Stimulated activated CD4-positive, alpha-beta T cell treated with anti-CD3 and anti-CD28 coated beads, Interleukin-15, amount 100 ng/mL, for 1 hour (primary cell): ENCODE measurements at places on chromosomes 7 and 10.

DNA sequence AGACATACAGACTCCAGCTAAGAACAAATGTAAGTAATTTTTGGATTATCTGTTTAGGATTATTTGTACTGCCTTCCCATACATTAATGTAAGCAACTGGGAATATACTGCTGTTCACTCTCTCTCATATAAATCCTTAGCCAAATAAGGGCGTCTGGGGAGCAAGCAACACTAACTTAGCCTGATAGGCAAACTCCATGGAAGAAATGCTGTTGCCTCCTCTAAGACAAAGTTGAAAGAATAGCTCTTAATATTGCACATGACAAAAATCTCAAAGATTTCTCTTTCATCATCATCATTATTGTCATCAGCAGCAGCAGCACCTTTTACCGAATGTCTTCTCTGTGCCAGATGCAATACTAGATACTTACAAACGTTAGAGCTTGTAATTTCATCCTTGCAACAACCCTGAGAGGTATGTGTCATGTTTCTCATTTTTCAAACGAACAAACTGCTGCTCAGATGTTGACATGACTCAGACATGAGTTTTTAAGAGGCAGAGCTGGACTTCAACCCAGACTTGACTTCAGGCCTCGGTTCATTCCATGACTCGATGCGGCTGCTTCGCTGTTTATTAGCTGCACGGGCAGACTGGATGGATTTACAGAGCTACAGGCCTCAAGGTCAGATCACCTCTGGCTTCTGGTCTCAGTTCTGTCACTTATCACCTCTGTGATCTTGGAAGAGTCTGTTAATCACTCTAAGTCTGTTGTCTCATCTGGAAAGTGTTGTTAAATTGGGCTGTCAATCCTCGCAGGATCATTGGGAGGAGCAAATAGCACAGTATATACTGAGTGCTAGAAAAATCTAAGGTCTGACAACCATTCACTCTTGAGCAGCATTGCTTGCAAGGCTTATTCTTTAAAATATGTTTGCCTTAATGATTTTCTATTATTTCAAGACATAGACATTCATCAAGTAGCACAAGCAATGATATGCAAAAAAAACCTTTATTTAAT, 126.3 kb upstream of the CELF2 start:
- DNase-seq, result no peak

GRCh38 chr10:119807960-119808697, 64.5 kb downstream of the MCMBP start:
- DNase-seq, result no peak

DNA sequence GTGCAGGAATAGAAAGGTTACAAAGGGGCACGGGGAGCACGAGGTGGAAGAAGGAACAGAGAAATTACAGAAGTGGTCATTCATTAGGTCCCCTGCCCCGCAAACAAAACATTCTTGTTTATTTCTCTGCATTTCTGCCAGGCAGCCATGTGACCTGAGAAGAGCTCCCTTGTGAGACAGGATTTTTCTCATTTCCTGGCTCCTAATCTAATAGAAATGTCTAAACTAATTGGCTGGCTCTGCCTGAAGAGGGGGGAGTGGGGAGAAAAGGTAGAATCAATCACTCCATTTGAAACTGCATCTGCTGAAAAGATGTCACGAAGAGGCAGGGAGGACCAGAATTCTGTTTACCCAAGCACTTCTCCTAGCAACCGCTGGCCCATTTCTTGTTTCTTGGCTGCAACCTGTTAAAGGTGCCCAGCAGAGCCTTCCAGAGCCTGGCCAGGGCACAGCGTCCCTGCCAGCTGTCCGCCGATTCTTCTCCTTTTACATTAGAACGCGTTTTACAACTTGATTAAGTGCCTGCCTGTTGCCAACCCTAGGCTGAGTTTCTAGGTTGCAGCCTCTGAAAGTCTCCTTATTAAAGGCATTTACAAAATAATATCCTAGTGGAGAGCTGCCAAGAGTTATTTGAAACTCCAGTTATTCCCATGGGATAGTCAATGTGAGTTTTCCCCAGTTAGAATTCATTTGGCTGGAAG, 1227.6 kb downstream of the TYW1 start:
- no peak for DNase-seq

- DNase-seq, result no peak
These were observed 90.4 kb downstream of the COBL start for GRCh38 chr7:51226063-51226755.

DNA sequence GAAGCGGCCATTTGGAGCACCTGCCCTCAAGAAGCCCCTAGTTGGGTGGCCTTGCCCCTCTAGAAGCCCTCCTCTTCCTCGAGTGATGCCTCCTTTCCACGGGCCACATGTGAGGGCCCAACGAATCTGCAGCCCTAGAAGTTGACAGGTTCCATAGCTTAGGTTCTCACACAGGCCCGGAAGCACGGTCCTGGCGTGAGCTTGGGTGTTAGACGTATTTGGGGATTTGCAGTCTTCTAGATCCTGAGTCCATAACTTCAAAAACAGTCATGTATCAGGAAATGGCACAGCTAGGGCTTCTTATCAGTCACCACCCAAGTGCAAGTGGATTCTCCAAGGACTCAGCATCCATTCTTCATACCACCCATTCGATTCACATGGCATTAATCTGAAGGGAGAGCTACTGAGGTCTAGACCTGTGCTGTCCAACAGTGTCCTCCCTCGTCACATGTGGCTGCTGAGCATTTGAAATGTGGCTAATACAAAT, 477 bp upstream of the FBXW4 start:
- no peak for DNase-seq

DNA sequence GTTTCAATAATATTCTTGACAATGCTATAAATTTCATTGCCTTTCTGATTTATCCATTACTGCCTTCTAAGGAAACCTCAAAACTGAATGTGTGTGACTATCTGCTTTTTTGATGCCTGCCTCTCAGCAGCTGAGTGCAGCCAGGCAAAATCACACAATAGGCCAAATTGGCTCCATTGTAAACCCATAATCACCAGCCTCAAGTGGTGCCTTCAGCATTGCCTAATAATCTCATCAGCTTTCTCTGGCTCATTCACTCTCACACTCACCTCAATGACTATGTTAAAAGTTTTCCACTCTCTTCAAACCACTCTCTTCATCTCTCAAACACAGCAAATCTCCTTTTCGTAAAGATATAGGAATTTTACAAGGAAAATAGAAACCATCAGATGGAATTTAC, 182.5 kb upstream of the COL1A2 start:
- no peak for DNase-seq

DNA sequence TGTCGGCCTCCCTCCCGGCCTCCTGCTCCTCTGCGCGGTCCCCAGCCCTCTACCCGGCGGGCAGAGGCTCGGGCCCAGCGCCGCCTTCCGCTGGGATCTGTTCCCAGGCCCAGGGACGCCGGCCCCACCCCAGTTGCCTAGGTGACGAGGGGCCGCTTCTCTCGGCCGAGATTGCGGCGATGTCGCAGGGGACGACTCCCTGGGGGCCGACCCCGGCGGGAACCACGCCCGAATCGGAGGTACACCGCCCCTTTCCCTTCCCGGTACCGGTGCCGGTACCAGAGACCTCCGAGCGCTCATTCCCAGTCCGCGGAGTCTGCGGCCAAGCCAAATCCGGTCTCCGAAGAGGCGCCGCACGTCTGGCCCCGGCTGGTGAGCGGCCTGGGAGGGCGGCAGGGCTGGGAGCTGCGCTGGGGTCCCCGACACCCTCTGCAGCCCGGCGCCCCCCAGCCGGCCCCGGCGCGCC, at the start of gene CABCOCO1:
CABCOCO1 (plus strand) TSS at position 136 of the 466 bp plus-strand sequence; CDS start at position 180, 44 bp downstream.
- no peak for DNase-seq

DNA sequence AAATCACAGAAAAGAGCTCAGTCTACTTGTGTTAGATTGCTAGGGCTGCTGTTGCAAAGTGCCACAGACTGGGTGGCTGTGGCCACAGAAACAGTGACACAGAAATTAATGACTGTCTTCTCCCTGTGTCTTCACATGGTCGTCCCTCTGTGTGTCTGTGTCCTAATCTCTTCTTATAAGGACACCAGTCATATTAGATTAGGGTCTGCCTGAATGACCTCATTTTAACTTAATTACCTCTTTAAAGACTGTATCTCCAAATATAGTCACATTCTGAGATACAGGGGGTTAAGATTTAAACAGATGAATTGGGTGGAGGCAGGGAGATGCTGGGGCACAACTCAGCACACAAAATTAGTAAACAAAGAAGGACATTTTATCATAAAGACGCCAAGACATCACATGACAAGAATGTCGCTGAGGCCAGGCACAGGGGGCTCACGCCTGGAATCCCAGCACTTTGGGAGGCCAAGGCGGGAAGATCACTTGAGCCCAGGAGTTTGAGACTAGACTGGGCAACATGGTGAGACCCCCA, 23.3 kb upstream of the PARD3 start:
- no peak for DNase-seq

DNA sequence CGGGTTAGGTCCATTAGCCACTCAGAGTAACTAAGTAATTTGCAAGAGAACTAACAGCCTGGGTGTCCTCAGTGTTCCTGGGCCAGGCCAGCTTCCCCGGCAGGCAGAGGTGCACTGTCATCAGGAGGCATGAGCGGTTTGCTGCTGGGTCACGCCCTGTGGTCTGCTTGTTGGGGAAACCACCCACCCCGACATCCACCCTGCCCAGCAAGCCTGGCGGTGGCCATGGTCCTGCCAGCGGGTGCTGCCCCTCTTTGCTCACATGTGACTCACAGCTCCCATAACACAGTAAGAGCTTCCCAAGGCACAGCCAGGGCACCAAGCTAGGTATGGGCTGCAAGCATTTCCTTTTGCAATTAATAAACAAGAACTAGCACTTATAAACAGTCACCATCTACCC, 75.9 kb downstream of the RGS10 start:
- no peak for DNase-seq

- DNase-seq, result no peak
These were observed 10.3 kb downstream of the PWWP2B start for GRCh38 chr10:132407243-132407746.

GRCh38 chr10:90959826-90960225, 38.9 kb upstream of the ANKRD1 start:
- no peak for DNase-seq

DNA sequence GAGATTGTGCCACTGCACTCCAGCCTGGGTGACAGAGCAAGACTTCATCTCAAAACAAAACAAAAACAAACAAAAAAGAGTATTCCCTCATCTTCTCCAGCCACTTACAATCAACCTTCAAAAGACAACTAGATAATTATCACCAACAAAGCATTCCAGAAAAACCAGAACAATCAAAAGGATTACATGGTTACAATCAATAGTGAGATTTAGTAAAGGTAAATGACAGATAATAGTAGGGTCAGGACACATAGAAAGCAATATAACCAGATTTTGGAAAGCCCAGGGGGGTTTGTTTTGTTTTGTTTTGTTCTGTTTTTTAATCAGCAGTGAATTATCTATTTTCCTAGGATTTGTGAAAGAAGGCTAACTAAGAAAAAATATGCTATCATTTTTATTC, 91.0 kb upstream of the PTN start:
- no peak for DNase-seq

- no peak for DNase-seq
These were observed 2.2 kb downstream of the ZDHHC4 start for GRCh38 chr7:6579446-6579845.

GRCh38 chr7:115267503-115267902, 345.6 kb downstream of the MDFIC start:
- DNase-seq, result no peak

- DNase-seq, result no peak
These were observed 237.0 kb downstream of the EXOC4 start for GRCh38 chr7:133489906-133490305.

GRCh38 chr10:102261196-102261595, 15.9 kb downstream of the GBF1 start:
- no peak for DNase-seq

DNA sequence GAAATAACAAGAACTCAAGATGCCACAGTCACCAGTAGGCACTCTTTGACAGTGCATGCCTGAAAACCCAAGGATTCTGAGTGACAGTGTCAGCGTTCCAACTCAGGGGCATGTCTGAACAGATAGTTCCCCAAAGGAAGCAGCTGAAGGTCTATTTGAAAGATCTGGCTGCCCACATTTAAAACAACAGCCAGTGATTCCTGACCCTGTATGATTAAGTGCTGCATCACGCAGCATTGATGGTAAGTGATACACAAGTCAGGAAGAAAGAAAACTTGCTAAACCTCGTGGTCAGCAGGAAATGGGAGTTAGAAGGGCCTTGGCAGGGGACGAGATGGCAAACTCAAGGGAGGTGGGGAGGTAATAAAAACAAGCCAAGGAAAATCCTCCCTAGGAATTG, 1013.1 kb downstream of the TYW1 start:
- DNase-seq, result no peak

DNA sequence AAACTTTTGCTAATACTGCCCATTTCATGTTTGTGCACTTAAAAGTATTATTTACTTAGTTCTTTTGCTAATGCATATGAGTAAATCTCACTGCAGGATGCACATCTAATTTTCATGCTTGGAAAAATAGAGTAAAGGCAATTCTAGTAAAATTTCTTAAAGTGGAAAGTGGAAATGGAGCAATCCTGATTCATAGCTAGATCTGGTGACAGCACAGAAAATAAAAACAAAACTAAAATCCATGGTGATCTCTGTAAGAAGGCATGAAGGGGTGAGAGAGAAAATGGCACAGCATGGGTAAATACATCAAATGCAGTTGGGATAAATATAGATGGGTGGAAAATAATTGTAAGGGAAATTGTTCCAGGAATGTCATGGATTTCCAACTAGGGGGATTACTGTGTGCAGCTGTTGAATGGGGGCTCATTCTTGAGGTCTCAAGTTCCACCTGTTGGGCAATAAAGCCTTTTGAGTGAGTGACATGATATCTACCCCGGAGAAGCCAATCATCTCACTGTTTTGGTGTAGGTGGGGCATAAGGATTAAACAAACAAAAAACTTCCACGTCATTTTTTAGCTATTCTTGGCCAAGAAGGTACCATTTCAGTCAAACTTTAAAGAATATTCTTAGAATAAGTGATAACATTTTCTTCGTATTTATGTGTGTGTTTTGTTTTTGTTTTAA, 1.7 kb upstream of the MCU start:
- no peak for DNase-seq

DNA sequence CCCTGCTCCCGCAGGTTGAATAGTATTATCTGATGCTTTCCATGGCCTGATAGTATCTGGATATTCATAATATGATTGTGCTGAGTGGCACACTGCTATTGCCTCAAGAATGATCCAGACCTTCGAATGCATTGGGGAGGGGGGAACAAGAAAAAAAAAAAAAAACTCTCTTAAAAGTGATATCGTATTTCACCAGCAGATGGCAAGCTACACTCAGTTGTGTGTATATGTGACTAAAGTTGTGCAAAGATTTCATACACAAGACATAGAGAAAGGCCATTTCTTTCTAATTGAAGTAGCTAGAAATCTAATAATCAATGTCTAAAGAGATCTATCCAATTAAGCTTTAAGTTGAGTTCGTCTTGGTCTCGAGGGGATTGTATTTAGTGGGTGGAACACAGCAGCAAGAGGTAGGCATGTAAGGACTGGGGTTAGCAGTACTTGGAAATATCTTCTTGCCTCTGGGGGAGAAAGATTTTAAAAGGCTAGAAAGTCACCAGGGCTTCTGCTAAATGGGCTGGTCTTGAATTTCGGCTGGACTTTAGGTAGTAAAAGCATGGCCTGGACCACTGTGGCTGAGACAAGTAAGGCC, 15.3 kb downstream of the SFRP4 start:
- DNase-seq, result no peak

GRCh38 chr7:31873816-31874597, 187.0 kb downstream of the PPP1R17 start:
- no peak for DNase-seq

GRCh38 chr10:71767420-71768035, 5.8 kb downstream of the VSIR start:
- DNase-seq, result no peak
